K562 (cell line): ENCODE measurements at places on chromosomes 6 and 20. TPM values are rescaled to one million over a fixed set of nuclear protein-coding genes. Genes with fewer than 3 reads are reported as not detected.

Gene RGS17
- total RNA-seq = not detected in 2 replicates

Gene ZNF831
- total RNA-seq = not detected in 2 replicates

DNA sequence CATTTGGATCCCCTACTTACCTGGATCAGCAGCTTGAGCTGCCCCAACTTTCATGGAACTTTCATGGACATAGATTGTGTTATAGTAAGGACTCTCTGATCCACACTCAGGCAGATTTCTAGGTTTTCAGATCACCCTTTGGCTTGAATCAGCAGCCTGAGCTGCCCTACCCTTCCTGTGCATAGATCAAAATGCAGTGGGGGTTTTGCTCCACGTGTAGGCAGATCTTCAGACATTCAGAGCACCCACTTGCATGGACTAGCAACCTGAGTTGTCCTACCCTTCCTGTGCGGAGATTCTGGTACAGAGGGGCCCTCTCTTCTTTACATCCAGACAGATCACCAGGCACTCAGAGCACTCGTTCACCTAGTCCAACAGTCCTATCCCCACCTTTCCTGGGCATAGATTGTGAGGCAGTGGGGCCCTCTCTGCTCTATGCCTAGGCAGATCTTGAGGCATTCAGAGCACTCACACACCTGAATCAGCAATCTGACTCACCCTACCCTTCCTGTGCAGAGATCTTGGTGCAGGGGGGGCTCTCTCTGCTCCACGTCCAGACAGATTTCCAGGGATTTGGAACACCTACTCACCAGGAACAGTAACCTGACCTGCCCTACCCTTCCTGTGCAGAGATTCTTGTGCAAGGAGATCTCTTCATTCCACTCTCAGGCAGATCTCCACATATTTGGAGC lies 705.2 kb upstream of the NRSN1 start:
- no peak overlapping the region for H3K4me3 ChIP-seq
- H3K27ac ChIP-seq = no peak overlapping the region
- H3K36me3 ChIP-seq = no peaks in the 10 kb centered on the region
- H3K27me3 ChIP-seq = no peaks in the 10 kb centered on the region
- no peaks in the 10 kb centered on the region for H3K4me1 ChIP-seq

DNA sequence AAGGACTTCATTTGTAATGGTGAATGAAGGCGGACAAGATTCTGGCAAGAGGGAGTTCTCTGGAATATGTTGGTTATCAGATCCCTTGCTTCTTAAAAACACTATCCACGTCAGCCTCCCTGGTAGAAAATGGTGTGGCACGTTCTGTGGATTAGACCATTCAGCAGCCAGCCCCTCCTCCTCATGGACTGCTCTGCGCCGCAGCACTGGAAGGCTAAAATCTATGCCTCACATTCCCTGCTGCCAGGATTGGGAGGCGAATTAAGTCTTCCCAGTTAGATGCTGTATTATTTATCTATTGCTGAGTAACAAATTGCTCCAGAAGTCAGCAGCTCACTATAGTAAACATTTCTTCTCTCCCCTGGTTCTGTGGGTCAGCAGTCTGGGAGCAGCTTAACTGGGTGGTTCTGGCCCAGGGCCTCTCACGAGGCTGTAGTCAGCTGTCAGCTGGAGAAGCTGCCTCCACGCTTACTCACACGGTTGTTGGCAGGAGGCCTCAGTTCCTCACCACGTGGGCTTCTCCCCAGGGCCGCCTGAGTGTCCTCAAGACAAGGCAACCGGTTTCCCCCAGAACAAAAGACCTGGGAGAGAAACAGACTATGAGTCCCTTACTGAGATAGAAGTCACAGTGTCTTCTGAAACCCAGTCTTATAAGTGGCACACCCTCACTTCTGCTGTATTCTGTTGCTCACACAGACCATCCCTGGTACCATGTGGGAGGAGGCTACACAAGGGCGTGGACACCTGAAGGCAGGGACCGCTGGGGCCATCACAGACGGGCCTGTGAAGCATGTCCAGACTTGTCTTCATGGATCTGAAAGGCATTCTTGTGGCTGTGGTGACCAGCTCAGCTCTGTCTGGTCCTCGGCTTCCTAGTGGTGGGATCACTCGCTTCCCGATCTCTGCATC lies 101.0 kb downstream of the NRN1 start:
- DNase-seq = no peak
- no peaks in the 10 kb centered on the region for H3K36me3 ChIP-seq
- H3K4me3 ChIP-seq = no peak overlapping the region
- peaks cover 11% of the 10 kb centered on the region for H3K27me3 ChIP-seq
- H3K27ac ChIP-seq = no peak overlapping the region

DNA sequence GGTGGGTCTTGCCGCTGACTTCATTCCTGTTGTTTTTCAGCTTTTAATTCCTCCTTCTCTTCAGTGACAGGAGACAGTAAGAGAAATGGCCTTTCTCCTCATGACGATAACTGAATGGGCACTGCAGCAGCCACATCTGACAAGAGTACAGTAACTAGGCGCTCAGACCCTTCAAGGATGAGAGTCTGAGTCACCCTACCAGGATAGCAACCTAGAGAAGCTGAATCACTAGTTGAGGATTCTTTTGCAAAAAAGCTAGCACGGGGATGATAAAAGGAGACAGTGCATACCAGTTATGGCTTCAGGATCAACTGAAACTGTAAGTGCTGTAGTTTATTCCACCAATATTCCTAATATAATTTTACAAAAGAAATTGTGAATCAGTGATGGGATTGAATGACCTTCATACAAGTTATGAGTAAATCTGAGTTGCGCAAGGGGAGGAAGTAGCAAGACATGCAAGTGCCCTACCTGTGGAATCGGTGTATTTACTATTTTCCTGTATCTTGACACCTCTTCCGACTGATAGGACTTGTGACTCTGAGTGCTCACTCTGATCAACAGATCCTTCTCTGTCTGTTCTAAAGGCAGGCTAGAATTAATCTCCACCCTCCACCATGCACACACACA lies 161.8 kb upstream of the GRIK2 start:
- no peak overlapping the region for H3K27ac ChIP-seq
- H3K27me3 ChIP-seq = no peaks in the 10 kb centered on the region
- no peaks in the 10 kb centered on the region for H3K4me1 ChIP-seq
- H3K36me3 ChIP-seq = no peaks in the 10 kb centered on the region
- H3K4me3 ChIP-seq = no peak overlapping the region

Gene MCM8
- total RNA-seq = 21.5 and 21.8 TPM in 2 replicates

DNA sequence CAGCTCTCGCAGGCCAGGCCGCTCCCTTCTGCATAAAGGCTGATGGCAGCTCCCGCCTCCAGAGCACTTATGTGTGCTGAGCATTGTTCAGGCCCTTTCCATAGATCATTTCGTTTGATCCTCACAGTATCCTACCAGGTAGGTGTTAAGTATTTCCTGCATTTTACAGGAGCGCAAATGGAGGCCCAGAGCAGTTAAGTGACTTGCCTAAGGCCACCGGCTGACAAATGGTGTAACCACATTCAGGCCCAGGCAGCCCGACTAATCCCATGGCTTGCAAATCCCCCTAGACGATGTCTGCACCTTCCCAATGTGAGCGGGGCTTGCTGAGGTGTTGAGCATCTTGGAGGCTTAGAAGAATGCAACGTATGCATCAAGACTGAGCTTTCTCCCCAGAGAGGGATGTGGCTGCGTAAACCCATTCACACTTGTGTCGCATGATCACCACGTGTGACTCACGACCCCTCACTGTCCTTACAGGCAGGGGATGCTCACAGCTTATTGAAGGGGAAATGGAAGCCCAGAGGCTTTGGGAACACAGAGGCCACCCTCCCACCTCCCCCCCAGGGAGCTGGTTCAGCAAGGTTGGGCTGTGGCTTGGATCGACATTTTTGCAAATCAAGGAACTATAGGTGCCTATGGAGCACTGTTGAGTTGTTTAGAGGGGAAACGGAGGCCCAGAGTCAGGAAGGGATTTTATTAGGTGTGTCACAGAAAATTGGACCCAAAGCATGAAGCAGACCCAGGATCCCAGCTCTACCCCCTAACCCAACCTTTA lies 7.0 kb downstream of the BPIFB2 start:
- H3K27ac ChIP-seq = no peak overlapping the region
- no peak for DNase-seq
- H3K27me3 ChIP-seq = peaks cover 5% of the 10 kb centered on the region; the same call in 2 of the 3 replicates
- H3K4me1 ChIP-seq = peaks cover 3% of the 10 kb centered on the region; the same call in 1 of the 2 replicates

Gene RAD21L1
- total RNA-seq = 1.3 and 1.7 TPM in 2 replicates

DNA sequence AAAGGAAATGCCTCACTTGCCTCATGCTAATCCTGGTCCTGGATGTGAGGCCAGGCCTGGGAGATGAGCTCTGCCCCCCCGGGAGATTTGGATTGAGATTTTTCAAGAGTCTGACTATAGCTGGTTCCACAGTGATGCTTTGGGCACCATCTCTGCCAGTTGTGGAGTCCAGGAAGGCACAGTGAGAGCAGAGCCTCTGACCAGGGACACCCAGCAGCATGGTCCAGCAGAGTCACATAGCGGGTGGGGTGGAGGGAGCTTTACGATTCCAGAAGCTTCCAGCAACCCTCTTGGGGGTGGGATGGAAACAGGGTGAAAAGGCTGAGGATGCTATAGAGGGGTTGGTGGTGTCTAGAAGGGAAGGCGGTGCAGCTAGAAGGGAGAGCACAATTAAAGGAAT lies 8.7 kb downstream of the SLC32A1 start:
- peaks cover 22% of the 10 kb centered on the region for H3K27me3 ChIP-seq
- DNase-seq = no peak
- peaks cover 8% of the 10 kb centered on the region; the same call in 2 of the 3 replicates for H3K4me1 ChIP-seq
- H3K36me3 ChIP-seq = no peaks in the 10 kb centered on the region
- H3K4me3 ChIP-seq = no peak overlapping the region

DNA sequence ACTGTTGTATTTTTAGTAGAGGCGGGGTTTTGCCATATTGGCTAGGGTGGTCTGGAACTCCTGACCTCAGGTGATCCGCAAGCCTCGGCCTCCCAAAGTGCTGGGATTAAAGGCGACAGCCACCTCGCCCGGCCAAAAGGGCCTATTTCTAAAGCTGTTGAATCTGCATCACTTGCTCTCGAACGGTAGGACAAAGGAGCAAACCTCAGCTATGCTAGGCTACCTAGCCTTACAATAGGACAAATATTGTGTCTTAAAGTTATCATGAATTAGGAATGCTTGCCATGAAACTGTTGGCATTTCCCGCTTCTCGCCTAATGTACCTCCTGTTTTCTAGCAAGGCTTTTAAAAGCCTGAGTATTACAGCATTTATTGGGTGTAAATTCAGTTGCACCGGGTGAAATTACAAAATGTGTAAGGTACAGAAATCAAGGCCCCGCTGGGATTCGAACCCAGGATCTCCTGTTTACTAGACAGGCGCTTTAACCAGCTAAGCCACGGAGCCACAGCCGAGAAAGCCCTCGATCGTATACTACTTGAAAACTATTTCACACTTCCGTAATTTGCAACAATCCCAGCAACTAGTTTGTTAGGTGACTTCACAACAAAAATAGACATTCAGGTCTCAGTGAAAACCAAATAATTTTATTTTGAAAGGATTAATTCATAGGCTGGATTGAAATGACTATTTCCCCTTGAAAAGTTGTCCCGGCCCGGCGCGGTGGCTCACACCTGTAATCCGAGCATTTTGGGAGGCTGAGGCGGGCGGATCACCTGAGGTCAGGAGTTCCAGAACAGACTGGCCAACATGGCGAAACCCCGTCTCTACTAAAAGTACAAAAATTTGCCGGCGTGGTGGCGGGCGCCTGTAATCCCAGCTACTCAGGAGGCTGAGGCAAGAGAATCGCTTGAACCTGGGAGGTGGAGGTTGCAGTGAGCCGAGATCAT lies 211.6 kb upstream of the ZNF184 start:
- H3K27me3 ChIP-seq = no peaks in the 10 kb centered on the region
- H3K4me1 ChIP-seq = peaks cover 5% of the 10 kb centered on the region; the same call in 2 of the 3 replicates
- peak; percentile 66 for DNase-seq
- peak overlapping the region; percentile 27 for H3K4me3 ChIP-seq

Gene HLA-DOB
- total RNA-seq = 1.3 and 2.5 TPM in 2 replicates

GRCh38 chr6:137403855-137404254 lies 90.3 kb downstream of the OLIG3 start:
- H3K27ac ChIP-seq = no peak overlapping the region
- no peaks in the 10 kb centered on the region for H3K4me1 ChIP-seq
- no peak for DNase-seq
- H3K4me3 ChIP-seq = no peak overlapping the region
- no peaks in the 10 kb centered on the region; the same call in 1 of the 2 replicates for H3K27me3 ChIP-seq

- H3K27ac ChIP-seq = no peak overlapping the region
- H3K4me1 ChIP-seq = peaks cover 38% of the 10 kb centered on the region
- H3K27me3 ChIP-seq = no peaks in the 10 kb centered on the region
- no peaks in the 10 kb centered on the region for H3K36me3 ChIP-seq
- DNase-seq = peak; percentile 65
Observed at GRCh38 chr20:34705397-34706301, 1.5 kb downstream of the TP53INP2 start.

- H3K4me3 ChIP-seq = no peak overlapping the region
- H3K27me3 ChIP-seq = peaks cover 43% of the 10 kb centered on the region
- DNase-seq = no peak
- H3K4me1 ChIP-seq = no peaks in the 10 kb centered on the region
Observed at GRCh38 chr20:32906200-32906599, 47.5 kb downstream of the EFCAB8 start.

Gene CEBPB
- 68.2 and 72.6 TPM in 2 replicates for total RNA-seq

DNA sequence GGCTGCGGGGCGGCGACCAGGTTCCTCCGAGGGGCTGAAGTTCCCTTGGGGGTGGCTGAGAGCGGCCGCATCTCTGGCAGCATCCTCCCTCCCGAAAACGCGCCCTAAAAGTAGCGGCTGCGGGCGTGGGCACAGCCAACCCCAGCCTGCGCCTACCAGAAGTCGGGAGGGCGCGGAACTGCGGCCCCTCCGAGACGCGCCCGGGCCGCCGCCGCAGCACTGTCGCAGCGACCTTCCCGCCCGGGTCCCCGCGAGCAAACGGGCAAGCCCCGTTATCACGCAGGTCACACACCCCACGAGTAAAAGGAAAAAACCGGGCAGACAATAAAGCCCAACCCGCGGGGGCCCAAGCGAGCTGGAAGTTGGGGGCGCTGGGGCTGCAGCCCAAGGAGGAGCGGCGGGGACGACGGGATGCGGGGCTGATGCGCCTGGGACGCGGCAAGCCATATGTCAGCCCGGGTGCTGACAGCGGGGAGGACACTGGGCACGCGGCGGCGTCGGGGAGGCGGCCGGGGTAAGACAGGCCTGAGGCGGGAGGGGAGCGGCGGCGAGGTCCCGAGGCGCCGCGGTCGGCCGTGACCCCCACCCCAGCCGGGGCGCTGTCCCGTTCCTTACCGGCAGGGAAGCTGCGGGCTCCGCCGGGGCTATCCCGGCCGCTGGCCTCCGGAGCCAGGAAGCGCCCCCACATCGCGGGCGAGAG lies 659 bp downstream of the CEP85L start:
- peak overlapping the region; percentile 80 for H3K4me3 ChIP-seq
- H3K4me1 ChIP-seq = peaks cover 17% of the 10 kb centered on the region; the same call in 2 of the 3 replicates

DNA sequence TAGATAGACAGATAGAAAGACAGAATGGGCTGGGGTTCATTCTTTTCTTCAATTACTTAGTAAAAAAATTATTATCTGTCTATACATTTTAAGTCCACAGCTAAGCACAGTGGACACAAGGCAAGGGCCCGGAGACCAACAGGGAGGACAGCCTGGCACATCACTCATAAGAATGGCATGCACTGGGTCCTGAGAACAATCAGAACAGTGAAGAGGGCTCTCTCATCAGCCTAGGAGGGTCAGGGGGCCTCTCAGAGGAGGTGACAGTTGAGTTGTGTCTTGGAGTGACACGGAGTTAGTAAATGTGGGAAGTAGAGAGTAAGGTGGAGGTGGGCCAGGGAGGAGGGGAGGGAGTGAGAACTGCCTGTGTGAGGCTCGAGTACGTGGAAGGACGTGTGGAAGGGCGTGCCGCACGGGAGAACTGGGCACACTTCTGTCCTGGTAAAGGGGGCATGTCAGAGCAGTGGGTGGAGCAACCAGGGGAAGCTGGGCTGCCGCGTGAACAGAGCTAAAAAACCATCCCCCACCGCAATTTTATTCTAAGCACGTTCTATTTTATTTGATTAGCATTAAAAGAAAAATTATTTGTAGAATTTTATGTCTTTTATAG lies 45.1 kb upstream of the DSP start:
- H3K27me3 ChIP-seq = peaks cover 31% of the 10 kb centered on the region
- no peak overlapping the region for H3K4me3 ChIP-seq
- H3K27ac ChIP-seq = no peak overlapping the region
- DNase-seq = no peak

Gene CENPQ
- total RNA-seq = 16.4 and 18.5 TPM in 2 replicates

Gene DLL1
- total RNA-seq = not detected in 2 replicates
